ENCODE measurements at places on chromosomes 1 and 21. TPM values are rescaled to one million over a fixed set of nuclear protein-coding genes. Genes with fewer than 3 reads are reported as not detected.

GRCh38 chr21:29146726-29147125 is 16.3 kb downstream of the MAP3K7CL start:
- no peak for DNase-seq

- no peak for DNase-seq
Observed at GRCh38 chr1:8537991-8538390, 220.1 kb downstream of the SLC45A1 start.

DNA sequence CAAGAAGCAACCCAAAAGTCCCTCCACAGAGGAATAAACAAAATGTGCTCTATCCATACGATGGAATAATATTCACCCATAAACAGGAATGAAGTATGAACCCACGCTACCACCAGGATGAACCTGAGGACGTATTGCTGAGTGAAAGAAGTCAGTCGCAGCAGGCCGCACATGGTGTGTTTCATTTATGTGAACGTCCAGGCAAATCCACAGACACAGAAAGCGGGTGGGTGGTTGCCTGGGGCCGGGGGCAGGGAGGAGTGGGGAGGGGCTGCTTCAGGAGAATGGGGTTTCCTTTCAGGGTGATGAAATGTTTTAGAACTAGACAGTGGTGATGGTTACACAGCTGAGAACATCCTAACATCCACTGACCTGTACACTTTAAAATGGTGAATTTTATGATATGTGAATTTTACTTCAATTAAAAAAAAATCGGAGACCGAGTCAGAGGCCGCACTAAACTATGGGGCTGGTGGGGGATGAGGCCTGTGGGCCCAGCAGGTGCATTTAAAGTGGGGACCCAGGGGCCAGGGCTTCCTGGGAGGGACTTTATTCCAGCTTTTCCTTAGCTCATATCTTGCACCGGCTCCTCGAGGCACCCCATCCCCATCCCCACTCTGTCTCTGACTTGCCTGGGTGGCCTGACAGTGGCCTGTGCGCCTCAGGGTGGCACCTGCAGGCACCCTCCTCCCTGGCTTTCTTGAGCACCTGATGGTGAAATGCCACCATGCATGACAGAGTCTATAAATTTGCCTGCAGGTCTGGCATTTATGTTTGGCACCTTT is 392.6 kb upstream of the VAMP3 start:
- no peak for DNase-seq

GRCh38 chr1:65820983-65821382 is 28.3 kb downstream of the PDE4B start:
- DNase-seq, result no peak

DNA sequence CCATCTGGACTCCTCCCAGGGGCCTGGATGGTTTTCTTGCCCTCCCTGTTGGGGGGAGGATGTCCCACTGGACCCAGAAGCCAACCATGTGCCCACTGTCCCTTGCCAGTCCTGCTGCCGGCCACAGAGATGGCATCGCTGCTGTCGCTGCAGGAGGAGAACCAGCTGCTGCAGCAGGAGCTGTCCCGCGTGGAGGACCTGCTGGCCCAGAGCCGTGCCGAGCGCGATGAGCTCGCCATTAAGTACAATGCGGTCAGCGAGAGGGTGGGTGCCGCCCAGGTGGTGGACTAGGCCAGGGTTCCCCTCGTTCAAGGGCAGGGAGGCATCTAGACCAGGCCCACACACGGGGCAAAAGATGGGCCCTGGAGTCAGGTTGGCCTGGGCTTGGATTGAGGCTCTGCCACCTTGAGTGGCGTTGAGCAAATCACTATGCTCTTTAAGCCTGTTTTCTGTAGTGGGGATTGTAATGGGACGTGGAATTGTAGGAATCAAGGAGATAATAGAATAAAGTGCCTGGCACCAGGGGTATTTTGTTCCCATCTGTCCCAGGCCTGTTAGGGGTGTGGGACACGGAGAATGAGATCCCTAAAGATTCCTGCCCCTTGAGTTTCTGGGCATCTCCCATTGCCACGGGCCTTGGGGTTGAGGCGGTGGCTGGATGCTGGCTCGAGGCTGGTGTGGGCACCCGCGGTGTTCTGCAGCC is 2.6 kb downstream of the CROCC start:
- no peak for DNase-seq

DNA sequence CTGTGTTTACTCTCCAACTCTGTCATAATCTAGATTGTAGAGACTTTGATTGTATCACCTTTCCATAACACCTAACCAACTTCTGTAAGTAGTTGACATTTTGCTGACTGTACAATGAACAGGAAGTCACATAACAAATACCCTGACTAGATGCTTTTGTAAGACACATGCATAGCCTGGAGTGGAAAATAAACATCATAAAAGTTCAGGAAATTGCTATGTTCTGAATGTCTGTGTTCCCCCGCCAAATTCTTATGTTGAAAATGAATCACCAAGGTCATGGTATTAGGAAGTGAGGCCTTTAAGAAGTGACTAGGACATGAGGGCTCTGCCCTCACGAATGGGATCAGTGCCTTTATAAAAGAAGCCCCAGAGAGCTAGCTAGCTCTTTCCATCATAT is 40.4 kb upstream of the ZSWIM5 start:
- no peak for DNase-seq

- DNase-seq, result no peak
Observed at GRCh38 chr1:14598007-14598497, 433 bp upstream of the KAZN start.

DNA sequence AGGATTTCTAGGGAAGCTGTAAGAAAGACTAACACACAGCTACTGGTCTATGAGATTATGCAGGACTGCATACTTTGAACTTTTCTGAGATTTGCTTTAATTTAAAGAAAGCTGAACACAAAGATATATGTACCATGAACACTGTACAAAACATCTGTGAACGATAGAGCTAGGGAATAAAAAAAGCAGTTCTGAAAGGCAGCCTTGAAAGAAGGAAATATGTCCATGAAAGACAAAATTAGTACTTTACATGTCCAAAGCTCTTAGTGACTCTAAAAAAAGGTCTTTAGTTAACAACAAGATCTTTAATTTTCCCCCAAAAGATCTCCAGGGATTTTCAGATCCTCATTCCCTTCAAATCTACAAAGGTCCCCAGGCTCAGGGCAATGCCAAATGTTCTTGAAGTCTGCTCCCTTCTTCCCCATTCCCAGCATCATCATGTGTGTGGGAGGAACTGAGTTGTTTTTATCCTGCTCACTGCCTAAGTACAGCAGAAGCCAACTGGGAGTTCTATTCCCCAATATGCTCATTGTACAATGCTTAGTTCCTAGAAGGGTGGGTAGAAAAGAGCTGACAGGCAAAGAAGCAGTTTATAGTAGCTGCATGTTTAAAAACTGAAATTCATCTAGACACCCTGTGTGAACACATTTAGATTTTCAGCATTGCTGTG is 60.1 kb upstream of the PTCH2 start:
- DNase-seq, result peak; percentile 9

DNA sequence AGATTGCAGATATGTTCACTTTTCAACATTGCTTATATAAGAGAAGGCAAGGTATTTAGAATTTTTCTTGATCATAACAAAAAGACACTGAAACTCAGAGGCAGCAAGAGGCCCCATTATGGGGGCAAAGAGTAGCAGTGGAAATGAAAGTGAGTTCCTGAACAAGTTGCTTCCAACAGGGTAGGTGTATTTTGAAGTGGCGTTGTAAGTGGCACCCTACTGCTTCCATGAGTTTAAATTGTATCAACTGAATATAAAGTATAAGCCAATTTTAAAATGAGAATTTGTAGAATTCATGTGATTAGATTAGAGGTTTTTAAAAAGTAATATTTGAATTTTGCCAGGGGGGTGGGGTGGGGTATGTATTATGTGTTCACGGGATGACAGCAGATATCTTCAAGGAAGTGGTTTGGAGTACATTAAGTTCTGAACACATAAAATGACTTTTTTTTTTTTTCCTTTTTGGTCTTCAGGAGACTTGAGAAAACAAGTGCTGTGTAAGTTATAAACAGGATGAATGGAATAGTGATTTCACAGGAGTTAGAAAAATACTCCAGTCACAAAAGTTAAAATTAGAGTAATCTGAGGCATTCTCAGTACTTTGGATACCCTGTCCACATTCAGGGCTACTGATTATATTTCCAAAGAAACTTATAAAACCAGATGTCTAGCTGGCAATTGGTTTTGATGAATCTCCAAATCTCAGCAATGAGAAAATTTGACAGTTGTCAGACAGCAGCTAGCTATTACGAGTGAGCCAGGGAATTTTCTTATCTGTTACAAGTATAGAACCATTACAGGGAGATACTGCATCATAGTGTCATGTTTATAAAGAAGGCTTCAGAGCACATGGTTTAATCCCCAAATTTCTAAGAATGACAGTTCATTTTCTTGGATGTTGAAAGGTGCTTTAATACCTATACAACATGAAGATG is 182.0 kb downstream of the ST6GALNAC3 start:
- no peak for DNase-seq

GRCh38 chr1:160963521-160963920 is 8.9 kb upstream of the ITLN2 start:
- no peak for DNase-seq

DNA sequence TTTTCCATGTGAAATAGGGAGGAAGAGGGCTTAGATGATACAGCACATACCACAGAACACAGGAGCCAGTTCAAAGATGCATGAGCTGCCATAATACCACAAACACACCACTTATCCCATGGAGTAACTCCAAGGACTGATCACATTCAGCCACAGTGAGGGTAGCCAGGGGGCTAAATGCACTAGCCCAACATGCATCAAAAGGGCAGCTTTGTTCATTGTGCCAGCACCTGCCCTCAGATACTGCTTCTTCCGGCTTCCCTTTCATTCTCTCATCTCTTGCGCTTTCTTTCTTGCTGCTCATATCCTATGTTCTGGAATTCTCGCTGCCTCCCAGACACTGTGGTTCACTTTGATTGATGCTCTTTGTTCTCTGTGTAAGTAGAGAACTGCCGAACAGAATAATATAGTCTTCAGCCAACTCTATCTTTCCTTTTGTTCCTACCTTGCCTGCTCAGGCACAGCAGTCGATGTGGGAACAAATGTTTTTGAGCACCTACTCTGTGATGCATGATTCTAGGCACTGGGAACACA is 50.0 kb upstream of the SYT6 start:
- DNase-seq, result no peak

GRCh38 chr1:24948079-24948827 is 18.2 kb upstream of the RUNX3 start:
- no peak for DNase-seq

DNA sequence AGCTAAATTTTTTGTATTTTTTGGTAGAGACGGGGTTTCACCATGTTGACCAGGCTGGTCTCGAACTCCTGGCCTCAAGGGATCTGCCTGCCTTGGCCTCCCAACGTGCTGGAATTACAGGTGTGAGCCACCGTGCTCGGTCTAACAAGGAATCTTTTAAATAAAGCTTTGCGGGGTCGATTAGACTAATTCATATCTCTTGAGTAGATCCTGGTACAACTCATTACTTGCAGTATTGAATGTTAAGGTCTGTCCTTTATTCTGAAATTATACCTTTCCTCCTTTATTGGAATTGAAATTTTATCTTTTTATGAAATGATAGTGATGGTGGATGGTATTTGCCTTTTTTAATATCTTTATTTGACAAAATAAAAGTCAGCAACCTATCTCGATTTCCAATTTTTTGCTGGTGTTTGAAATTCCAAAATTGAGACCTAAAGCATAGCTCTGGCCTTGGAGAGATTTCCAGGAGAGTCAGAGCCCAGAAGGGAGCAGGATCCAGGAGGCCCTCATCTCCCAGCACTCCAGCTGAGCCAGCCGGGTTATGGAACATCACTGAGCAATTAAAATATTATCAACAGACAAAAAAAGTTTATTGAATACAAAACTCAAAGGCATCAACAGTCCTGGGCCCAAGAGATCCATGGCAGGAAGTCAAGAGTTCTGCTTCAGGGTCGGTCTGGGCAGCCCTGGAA is 4.7 kb downstream of the S100A2 start:
- no peak for DNase-seq

DNA sequence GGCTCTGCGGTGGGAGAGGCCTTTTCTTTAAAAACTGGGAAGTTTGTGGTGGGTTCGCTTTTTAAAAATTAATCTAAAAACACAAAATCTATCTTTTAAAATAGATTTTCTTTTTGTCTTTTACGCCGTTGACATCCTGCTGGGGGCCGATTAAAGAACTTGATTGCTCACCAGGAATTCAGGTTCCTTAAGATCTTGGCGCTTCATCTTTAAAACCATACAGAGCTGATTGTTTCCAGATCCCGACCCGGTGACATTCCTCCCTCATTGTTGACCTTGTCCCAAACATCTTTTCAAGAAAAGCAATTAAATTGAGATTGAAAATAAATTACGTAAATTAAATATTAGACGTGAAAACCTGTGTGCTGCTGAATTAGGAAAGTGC is 546 bp upstream of the ZNF697 start:
- no peak for DNase-seq

DNA sequence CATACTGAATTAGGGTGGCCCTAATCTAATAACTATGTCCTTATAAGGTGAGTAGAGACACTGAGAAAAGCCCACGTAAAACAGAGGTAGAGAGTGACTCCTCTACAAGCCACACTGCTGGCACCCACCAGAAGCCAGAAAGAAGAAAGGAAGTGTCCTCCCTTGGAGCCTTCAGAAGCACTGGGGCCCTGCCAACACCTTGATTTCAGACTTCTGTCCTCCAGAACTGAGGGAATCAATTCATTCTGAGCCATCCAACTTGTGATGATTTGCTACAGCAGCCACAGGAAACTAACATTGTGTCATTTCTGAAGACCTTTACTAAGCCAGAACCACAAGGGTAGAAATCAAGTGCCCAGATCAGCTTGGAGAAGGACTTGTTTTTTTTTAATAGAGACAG is 15.0 kb downstream of the GNB1 start:
- no peak for DNase-seq

DNA sequence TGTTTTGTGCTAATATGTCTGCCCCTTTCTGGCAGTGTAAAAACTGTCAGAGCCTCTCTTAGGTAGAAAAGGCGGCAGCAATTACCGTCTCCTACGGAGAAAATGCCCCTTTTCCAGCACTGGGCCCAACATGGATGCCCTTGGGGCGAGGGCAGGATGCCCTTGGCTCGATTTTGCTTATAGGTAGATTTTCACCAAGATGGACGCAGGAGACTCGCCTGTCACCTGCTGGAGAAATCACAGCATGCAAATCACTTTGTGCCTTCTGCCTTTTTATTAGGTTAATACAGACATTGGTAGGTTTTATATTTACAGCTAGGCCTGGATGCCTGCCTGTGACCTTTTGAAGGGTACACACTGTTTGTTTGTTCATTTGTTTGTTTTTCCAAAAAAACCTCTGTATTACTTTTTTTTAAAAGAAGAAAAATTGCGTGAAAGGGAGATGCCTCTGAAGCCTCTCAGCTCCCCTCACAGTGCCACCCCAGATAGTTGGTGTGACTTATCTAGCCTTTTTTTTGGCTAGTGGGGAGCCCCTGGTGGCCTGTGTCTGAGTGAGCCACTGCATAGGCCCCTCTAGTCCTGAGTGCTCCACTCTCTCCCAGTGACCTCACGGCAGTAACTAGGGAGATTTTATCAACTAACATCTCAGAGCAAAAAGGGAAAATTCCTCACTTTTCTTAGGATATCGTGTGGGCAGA is 2.5 kb downstream of the ATP1B1 start:
- no peak for DNase-seq

STUM gene
- total RNA-seq, result 1.6 TPM

FMO5 gene
- 30.6 TPM for total RNA-seq

RUNX3 gene
- total RNA-seq, result 0.26 TPM
